SW 1271 (cell line): ENCODE measurements at places on chromosomes 3 and 15.
A peak's percentile ranks its signal among the peaks of the same experiment; 100 is the strongest.

DNA sequence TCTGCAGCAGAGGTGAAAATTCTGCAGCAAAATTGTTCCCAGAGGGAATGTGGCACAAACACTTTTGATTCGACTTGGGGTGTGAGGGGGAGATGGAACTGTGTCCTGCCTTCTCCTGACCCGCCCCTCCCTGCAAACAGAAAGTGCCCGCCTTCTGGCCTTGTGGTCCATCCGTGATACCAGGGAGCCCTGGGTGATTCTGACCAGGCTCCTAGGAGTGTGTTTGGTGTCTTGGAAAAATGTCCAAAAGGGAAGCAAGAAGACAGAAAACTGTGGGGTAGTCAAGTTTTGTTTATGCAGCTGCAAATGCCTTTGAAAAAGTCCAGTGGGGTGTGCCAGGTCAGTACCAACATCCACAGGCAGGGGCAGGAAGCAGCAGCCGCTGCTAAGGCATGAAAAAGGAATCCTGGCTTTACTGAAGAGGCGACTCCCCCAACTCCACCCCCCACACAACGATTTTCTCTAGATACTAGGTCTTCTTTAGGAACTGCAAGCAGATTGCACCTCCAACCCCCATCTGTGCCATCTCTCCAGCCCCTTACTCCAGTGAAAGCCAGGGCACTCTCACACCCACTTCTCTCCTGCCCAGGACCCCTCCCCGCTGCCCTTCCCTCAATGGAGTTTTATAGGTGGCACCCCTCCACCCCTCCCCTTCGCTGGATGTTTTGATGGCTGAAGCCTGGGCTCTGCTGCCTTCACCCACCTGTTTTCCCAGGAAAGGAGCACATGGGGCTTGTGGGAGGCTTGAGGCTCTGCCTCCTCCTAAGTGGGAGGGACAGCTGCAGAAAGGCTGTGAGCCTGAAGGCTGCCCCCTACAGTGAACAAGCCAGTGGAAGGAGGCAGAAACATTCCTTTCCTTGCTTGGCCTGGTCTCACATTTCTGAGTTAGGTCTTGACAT lies 82.4 kb upstream of the HERC1 start:
- DNase-seq: peak; percentile 40

- no peak for DNase-seq
Measured at GRCh38 chr3:181362378-181362777, 349.3 kb upstream of the SOX2 start.

DNA sequence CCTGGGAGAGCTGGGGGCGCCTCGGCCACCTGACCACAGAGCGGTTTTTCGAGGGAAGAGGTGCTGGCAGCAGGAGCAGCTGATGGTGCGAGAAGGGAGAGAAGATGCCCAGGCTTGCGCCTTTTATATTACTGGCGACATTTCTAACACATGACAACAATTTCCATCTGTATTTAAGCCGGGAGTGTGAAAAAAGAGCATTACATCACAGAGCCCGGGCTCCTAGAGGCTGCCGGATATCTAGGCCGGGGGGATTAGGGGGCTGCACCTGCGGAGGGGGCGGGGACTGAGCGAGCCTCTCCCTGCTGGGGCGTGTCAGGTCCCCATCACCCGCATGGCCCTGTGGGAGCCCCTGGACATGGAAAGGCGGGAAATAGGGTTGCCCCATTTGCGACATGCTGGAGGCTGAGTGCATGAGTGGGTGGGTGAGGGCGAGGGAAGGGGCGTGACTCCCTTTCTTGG lies 440.7 kb downstream of the MAGI1 start:
- no peak for DNase-seq

DNA sequence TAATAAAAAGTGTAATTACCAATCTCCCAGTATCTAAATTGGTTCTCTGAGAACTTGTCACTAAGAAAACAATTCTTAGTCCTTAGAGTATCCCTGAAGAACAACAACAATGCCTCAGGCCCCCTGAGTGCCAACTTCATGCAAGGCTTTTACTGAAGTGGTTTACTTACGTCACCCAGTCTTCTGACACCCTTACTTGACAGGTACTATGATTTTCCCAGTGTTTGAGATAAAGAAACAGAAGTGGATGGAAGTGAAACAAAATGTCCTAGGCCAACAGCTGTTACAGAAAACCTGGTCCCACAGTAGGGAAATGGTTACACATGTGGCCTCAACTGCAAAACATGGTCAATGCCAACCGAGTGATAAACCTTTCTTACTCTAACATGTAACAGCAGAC lies 331.1 kb downstream of the FOXP1 start:
- no peak for DNase-seq

DNA sequence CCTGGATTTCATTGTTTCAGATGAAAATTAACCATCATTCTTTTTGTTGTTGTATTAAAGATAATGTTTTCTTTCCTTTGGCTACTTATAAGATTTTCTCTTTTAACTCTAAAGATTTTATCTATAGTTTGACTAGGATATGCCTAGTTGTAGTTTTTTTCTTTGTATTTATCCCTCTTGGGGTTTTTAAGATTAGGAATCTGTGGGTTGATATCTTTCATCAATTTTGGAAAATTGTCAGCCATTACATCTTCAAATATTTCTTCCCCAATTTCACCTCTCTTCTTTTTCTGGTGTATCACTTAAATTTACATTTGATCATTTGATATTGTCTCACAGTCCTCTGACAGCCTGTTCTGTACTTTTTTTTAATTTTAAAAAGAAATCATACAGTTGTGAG lies 32.5 kb upstream of the LIMD1 start:
- no peak for DNase-seq

DNA sequence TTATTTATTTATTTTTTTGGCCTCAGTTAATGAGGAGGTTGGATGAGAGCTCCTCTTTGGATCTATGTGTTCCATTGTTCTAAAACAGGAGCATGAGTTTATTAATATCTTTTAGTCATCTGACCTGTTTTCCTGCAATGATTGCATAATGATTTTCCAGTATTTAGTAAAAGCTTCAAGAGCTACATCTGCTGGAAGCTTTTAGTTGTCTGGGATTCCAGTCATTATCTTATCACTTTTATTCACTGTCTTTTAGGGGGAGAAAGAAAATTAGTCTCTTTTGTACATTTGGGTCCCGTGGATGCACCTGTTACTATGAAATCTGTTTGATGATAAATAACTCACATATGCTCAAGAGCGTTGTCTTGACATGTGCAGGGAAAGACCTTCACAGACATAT lies 1270.0 kb downstream of the ROBO1 start:
- no peak for DNase-seq

GRCh38 chr15:101213147-101213546 lies 38.7 kb downstream of the CHSY1 start:
- DNase-seq: no peak
